ENCODE measurements at places on chromosomes 16 and 17.

- no peak for DNase-seq
Observed at GRCh38 chr17:81249223-81250040, 10.3 kb downstream of the NDUFAF8 start.

- DNase-seq: no peak
Observed at GRCh38 chr17:49496867-49497147, 1.7 kb downstream of the NGFR start.

- DNase-seq: no peak
Observed at GRCh38 chr16:28528463-28528867, 10.3 kb downstream of the NUPR1 start.

GRCh38 chr17:6269478-6269877, 165.4 kb downstream of the AIPL1 start:
- no peak for DNase-seq

- no peak for DNase-seq
Observed at GRCh38 chr17:79617304-79617703, 6.5 kb upstream of the RBFOX3 start.
